Heart left ventricle (tissue), 16 donors: ENCODE measurements at places on chromosomes 6 and 20.

GRCh38 chr6:8707956-8708772, 272.8 kb upstream of the SLC35B3 start:
- DNase-seq, result no peak

GRCh38 chr20:31675828-31676608, 38.3 kb downstream of the COX4I2 start:
- DNase-seq, result no peak

DNA sequence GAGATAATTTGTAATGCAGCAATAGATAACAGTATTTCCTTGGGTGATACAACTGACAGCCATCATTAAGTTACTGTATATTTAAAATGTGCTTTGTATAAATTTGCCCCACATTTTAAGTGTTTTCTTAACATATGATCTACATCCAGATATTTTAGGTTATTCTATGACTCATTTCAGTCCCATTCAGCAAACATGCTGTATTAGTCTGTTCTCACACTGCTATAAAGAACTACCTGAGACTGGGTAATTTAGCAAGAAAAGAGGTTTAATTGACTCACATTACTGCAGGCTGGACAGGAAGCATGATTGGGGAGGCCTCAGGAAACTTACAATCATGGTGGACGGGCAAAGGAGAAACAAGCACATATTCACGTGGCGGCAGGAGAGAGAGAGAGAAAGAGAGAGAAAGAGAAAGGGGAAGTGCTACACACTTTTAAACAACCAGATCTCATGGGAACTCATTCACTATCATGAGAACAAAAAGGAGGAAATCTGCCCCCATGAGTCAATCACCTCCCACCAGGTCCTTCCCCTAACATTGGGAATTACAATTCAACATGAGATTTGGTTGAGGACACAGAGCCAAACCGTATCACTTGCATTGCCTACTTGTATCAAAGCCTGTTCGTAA, 9.6 kb upstream of the CHD6 start:
- no peak for DNase-seq

DNA sequence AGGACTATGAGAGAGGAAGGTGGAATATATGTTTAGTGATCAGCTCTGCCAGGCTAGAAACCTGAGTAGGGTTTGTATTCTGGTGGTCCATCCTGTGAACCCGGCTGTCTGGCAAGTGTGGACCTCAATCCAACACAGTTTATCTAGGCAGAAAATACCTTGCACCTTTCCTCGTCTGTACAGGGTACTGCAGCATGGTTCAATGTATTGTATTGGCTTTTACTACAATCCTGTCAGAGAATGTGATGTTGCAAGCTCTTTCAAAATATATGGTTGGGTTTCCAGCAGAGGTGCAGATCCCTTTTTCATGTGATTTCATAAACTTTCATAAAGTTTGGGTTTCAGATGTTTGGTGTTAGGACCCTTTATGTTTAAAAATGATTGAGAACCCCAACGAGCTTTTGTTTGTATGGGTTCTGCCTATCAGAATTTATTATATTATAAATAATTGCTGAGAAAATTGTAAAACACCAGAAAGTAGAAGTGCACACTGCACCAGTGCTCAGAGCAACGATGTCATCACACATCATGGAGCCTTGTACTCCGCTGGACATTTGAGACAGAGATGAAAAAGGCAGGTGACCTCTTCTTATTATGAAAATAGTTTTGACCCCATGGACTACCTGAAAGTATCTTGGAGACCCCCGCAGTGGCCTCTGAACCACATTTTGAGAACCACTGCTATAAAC, 106.6 kb downstream of the RTN4IP1 start:
- DNase-seq, result no peak

DNA sequence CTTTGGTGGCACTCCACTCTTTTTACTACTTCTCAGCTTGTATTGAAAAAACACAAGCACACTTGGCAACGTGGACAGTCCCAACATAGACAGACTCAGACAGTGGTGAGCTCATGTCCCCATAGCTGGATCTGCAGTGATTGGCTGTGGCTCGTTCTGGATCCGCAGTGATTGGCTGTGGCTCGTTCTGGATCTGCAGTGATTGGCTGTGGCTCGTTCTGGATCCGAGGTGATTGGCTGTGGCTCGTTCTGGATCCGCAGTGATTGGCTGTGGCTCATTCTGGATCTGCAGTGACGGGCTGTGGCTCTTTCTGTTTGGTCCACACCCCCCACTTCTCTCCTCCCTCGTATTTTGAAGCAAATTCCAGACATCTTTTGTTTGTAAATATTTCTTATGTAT, 28.0 kb downstream of the OSBPL2 start:
- DNase-seq, result no peak

DNA sequence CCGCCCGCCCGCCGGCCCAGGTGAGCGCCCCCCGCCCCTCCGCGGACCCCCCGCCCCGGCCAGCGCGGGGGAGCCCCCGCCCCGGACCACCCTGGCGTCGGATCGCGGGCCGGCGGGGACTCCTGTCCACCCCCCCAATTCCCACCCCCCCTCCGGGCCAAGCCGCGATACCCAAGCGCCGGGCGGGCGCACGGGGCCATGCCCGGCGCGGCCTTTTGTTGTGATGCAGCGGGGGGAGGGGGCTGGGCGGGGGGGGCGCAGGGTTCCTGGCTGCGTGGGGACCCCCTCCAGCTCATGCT, 245 bp downstream of the SRC start:
- DNase-seq, result no peak

DNA sequence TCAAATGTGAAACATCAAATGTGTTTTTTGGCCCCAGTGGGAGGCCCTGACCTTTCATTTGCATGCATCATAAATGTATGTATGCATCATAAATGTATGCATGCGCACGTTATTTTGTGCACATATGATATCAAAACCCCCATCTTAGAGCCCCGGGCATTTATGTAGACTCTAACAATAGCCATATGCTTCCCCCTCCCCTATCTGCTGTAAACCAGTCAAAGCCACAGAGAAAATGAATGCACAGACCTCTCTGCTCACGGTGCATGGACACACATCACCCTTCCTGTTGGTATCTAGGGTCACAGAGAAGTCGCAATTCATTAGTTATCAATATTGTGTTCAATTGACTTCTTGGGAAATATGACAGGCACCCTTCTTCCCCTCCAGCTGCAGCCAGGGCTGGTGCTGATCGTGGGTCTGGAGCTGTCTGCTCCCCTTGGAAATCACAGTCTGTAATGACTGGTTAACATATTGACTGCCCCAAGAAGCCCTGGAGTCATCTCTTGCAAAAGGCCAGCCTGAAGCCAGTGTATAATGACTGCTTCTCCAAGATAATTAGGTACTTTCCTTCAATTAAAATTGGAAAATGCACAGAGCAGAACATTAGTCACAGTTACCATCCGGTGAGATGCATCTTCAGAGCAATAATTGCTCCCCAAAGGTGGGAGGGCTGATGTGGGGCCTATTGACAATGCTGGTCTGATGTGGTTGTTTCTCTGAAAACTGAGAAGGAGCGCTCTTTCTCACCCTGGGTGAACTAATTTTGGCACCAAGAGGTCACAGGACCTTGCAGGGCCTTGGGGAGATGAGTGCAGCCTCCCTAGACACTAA, 532.2 kb downstream of the CDH26 start:
- DNase-seq, result no peak

DNA sequence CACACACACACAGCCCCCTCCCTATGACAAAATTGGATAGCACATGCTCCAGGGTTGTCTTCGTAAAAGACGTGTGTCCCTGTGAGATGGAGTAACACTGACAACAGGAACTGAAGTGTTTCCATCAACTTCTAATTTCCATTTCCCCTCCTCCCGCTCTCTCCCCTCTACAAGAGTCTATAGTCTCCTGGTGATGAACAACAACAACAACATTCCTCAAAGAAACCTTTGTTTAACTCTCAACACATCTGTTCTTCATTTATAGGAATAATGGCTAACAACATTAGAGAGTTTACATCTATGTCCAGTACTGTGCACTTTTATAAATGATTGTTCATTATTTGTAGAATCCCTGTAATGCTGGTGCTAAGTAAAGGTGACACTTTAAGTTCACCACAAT, 205.8 kb upstream of the SSTR4 start:
- DNase-seq, result no peak

GRCh38 chr6:122568797-122569221, 41.4 kb upstream of the PKIB start:
- DNase-seq, result no peak

DNA sequence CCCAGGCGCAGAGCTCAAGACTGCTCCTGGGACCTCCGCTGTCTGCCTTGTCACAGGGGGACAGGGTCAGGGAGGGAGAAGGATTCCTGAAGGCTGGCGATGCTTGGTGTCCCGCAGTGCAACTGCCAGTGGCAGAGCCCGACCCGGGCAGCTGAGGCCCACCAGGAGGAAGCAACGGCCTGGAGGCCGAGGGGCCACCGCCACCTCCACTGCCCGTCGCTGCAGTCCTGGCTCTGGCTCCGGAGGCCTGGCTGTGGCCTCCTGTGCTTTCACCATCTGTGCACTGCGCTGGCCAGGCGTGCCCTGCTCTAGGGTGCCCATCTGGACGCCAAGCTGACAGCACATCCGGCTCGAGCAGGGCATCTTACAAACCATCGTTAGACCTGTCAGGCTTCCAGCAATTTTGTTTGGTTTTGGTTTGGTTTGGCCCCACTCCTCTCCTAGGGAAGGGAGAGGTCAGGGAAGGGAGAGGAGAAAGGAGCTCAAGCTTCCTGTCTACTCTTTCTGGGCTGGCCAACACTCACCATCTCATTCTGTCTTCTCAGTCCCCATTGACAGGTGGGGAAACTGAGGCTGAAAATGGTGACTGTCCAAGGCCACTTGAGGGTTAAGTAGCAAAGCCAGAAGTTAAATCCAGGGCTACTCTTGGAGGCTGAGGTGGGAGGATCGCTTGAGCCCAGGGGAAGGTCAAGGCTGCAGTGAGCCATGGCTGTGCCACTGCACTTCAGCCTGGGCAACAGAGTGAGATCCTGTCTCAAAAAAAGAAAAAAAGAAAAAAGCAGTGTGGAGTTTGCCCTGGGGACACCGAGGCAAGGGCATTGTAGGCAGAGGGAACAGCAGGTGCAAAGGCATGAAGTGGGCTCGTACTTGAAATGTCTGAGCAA, 37.7 kb upstream of the NOL4L start:
- no peak for DNase-seq

- DNase-seq, result no peak
Observed at GRCh38 chr6:7100072-7100752, 7.5 kb upstream of the RREB1 start.

DNA sequence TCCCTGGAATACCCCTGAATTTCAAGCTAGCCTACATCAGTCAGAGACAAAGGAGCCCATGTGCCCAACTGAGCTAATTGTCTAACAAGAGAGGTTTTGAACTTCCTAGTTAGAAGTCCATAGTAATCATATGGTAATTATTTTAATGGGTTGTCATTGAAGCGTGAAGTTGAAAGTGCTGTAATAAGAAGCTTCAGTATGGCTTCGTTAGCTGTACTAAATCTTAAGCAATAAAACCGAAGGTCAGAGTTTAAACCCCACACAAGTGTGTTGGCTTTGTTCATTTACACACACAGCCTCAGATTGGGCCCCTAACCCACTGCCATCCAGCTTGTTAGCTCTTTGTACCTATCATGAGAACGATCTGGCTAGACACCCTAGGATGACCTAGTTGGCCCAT, 195.6 kb upstream of the RIN2 start:
- no peak for DNase-seq

DNA sequence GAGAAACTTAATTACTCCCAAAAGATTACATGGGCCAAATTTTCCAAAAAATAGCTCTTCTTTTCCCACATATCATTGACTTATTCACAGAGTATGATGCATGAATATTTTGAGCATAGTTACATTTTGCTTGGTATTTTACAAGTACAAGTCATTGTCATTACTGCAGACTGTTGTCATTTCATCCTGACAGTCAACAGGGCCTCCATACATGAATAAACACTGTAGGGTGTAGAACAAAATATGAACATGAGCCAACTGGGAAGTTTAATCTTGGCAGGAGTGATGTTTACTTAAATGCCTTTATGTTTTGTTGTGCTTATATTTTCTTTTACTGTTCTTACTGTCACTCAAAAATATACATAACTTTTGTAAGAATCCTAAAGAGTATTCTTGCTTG, 340.7 kb downstream of the ADGRB3 start:
- no peak for DNase-seq

DNA sequence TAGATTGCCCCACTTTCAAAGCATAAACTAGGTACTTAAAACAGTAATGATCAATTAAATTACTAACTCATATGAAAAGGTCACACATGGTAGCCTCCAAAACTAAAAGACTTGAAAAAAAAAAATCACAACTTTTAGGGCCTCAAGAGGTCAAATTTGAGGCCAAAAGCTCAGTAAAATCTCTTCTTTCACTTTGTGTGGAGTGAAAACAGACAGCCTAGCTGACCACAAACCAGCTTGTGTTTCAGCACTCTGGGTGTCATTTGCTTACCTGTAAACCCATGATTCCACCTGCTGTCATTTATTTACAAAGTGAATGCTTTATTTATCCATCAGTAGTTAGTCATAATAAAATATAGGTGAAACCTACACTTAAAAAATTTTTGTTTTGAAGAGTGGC, 34.0 kb downstream of the GNAS start:
- no peak for DNase-seq

GRCh38 chr20:24102749-24103333, 114.3 kb upstream of the GGTLC1 start:
- DNase-seq, result no peak

GRCh38 chr20:11188843-11189603, 515.2 kb upstream of the JAG1 start:
- no peak for DNase-seq

GRCh38 chr6:6546318-6547109, 42.0 kb upstream of the LY86 start:
- DNase-seq, result peak; percentile 47
